ENCODE measurements at places on chromosomes 13 and 19.

- DNase-seq = no peak
These were observed 143.4 kb downstream of the ZIC5 start for GRCh38 chr13:99828123-99828522.

GRCh38 chr13:110605132-110605531 is 10.2 kb upstream of the NAXD start:
- no peak for DNase-seq

- DNase-seq = no peak
These were observed 46.2 kb downstream of the MYO9B start for GRCh38 chr19:17121736-17122293.

- DNase-seq = no peak
These were observed 34.3 kb upstream of the TSHZ3 start for GRCh38 chr19:31383553-31383952.

GRCh38 chr19:17974551-17974950 is 7.6 kb downstream of the KCNN1 start:
- no peak for DNase-seq

- no peak for DNase-seq
These were observed 1.3 kb downstream of the SIRT6 start for GRCh38 chr19:4181053-4181508.

DNA sequence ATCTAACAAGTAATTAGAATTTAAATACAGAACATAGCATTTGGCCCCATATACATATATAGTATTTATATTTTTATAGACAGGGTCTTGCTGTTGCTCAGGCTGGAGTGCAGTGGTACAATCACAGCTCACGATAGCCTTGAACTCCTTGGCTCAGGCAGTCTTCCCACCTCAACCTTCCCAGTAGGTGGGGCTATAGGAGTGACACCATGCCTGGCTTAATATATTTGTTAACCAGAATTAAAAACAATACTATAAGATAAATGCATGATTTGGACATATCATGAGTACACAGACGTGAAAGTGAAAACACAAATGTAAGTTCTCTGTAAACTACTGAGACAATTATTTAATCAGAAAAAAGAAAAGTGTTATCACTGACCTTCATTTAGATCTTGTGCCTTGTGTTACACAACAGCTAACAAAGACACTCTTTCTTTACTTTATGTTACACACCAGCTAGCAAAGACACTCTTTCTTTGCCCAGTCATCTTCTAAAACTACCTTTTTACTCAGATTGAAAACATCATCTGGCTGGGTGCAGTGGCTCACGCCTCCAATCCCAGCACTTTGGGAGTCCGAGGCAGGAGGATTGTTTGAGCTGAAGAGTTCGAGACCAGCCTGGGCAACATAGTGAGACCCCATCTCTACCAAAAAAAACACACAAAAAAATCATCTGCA is 22.6 kb downstream of the CARS2 start:
- no peak for DNase-seq

Data from stimulated activated CD8-positive, alpha-beta memory T cell treated with anti-CD3 and anti-CD28 coated beads, Interleukin-7, amount 100 ng/mL, for 1 hour (primary cell).